ENCODE measurements at places on chromosomes 16 and 17.

DNA sequence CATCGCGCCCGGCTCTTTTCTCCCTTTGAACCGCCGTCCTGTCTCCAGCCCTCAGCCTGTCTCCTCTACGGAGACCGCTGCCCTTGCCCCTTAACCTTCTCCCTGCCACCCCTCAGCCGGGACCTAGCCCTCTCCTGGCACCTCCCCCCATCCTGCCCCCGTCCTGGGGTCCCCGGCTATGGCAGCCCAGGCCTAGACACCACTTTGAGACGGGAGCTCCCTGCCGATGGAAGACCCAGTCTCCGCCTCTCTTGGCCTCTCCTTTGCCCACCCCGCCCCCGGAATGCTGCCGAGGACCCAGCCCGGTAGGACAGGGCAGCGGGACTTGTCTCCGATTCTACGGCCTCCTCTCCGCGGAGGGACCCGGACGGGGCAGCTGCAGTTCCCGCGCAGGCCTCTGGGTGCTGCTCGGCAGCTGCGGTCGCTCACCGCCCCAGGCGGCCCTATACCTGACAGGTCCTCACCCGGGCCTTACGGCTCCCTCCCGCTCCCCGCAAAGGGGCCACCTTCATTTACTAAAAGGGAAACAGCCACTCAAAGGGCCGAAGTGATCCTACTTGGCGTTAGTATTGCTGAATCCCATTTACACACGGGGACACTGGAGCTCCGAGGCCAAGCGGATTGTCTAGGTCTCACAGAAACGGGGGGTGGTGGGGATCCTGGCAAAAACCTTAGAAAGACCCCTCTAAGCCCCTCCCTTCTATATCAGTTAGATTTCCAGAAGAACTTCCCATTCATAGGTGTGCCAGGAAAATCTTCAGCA is 32.6 kb upstream of the TAC4 start:
- H3K4me3 ChIP-seq = no peak overlapping the region
- DNase-seq = peak; percentile 80
- peaks cover 48% of the 10 kb centered on the region for H3K27me3 ChIP-seq
- H3K27ac ChIP-seq = no peak overlapping the region

DNA sequence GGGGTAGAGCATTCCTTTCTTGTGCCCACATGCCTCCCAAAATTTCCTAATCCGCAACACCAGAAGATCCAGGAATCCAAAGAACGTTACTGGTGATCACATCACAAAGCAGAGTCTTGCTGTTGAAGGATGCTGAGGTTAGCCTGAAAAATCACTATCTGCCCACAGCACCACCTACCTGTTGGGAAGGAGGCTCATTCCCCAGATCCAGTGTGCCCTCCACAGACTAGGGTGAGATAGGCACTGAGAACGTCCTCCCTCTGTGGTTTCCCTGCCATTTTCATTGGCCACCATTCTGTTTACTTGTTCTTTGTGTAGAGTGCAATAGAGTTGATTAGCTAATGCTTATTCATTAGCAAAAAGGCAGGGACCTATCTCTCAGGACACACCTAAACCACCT is 30.3 kb downstream of the RCVRN start:
- no peak overlapping the region for H3K4me3 ChIP-seq
- no peaks in the 10 kb centered on the region for H3K36me3 ChIP-seq
- no peak for DNase-seq

DNA sequence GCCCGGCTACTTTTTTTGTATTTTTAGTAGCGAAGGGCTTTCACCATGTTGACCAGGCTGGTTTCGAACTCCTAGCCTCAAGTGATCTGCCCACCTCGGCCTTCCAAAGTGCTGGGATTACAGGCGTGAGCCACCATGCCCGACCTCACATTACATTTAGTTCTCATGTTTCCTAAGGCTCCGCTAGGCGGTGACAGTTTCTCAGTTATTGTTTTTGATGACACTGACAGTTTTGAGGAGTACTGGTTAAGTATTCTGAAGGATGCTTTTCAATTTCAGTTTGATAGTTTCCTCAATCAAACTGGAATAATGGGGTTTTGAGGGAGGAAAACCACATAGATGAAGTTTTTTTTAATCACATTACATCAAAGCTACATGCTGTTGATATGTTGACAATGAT is 1028.5 kb downstream of the CDH8 start:
- no peaks in the 10 kb centered on the region for H3K27me3 ChIP-seq
- no peaks in the 10 kb centered on the region for H3K4me1 ChIP-seq
- H3K36me3 ChIP-seq = no peaks in the 10 kb centered on the region
- H3K27ac ChIP-seq = no peak overlapping the region

DNA sequence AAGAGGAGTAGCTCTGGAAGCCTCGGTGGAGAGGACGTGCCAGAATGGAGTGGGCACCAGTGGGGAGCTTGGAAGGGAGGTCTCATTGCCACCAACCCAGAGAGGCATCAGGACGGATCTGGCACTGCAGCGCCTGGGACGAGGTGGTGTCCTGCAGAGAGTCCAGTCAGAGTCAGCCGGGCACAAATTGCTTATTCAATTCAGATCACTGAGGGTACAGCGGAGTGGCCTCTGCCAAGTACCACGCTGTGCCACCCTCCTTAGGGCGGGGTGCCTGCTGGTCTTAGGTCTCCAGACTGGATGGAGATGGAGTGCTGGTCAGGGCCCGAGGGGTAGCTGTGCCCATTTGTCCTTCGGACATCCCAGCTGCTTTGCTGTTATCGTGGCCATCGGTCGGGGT is 18.9 kb upstream of the SPPL2C start:
- peaks cover under 1% of the 10 kb centered on the region for H3K27me3 ChIP-seq
- no peak for DNase-seq
- H3K27ac ChIP-seq = no peak overlapping the region
- H3K4me3 ChIP-seq = no peak overlapping the region

- no peak for DNase-seq
- H3K27me3 ChIP-seq = no peaks in the 10 kb centered on the region
- no peak overlapping the region for H3K4me3 ChIP-seq
- no peak overlapping the region for H3K27ac ChIP-seq
- H3K36me3 ChIP-seq = peaks cover 8% of the 10 kb centered on the region
Observed at GRCh38 chr16:13926891-13927290, 6.9 kb downstream of the ERCC4 start.

DNA sequence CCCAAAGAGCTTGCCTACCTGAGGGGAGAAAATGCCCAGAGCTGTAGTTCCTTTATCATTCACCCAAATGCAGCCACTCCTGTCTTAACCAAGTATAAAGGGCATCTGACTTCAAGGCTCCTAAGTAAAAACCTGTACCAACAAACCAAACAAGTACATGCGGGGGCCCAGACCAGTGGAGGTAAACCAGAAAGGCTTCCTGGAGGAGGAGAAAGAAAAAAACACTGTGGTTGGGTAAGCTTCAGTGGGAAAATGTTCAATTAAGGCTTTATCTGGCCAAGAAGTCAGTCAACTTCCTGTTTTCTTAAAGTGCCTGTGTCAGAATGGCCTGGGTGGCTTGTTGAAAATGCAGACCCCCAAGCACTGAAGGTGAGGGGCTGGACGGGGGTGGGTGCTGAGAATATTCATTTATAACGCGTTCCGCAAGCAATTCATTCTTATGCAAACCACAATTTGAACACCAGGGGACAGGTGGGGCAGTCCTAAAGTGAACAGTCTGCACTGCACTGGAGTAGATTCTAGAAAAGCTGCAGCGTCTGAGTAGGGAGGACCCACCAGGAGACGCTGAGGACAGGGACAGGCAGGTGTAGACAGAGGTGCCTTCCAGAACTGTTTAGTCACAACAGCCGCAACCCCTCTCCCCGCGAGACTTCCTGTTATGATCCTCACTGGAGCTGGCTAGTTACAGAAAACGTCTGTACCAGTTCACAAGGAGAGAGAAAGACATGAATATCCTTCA is 467.1 kb downstream of the SOX9 start:
- peaks cover 53% of the 10 kb centered on the region for H3K27me3 ChIP-seq
- peaks cover 40% of the 10 kb centered on the region for H3K4me1 ChIP-seq
- DNase-seq = peak; percentile 47
- peak overlapping the region; percentile 22 for H3K4me3 ChIP-seq
- peak overlapping the region; percentile 69 for H3K27ac ChIP-seq

Measured in activated CD8-positive, alpha-beta memory T cell treated with anti-CD3 and anti-CD28 coated beads, Interleukin-2, amount 10 ng/mL, durations not matched to agents 7 days and 5 days (primary cell).